EH (cell line): ENCODE measurements at places on chromosomes 7 and 10.

DNA sequence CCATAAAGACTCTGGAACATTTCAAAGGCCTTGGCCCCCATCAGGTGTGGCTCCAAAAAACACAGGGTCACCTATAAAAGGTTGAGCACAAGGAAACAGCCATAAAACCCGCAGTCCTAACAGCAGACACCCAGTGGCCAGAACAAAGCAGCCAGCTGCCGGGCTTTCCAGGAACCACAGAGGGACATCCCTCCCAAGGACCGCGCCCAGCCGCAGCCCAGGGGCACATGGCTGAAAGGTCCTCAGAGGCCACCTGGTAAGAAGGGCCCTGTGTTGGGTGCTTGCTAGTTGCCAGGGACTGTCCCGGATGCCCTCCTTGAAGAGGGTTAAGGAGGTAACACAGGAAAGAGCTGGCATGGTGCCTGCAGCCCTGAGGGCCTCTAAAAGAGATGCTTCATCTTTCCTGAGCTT is 32.7 kb downstream of the KCNMA1 start:
- no peak for DNase-seq

DNA sequence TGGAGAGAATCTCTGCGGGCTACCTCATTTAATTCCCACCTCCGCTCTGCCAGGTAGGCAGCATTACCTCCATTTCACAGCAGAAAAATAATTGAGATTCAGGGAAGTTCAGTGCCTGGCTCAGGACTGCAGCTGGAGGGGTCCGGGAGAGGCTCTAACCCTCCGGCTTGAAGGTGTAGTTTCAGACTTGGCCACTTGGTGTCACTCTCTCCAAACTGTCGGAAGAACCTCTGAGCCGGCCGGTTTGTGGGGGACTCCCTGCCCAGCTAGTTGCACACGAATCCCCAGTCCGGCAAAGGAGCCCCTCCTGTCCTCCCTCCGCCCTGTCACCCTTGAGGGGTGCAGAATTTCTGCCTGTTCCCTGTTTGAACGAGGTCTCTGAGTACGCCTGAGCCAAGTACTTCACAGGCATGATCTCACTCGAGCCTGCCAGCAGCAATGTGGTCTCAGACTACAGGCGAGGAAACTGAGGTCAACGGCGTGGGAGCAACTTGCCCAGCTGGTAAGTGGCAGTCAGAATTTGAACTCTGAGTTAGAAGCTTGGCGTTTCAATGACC is 144.7 kb upstream of the ZNF716 start:
- no peak for DNase-seq

- DNase-seq: no peak
Observed at GRCh38 chr10:6017781-6018354, 40.5 kb upstream of the IL15RA start.

GRCh38 chr7:46930366-46930765 is 651.5 kb downstream of the TNS3 start:
- peak; percentile 96 for DNase-seq

- DNase-seq: no peak
Observed at GRCh38 chr7:154096-154799, 38.1 kb upstream of the FAM20C start.

DNA sequence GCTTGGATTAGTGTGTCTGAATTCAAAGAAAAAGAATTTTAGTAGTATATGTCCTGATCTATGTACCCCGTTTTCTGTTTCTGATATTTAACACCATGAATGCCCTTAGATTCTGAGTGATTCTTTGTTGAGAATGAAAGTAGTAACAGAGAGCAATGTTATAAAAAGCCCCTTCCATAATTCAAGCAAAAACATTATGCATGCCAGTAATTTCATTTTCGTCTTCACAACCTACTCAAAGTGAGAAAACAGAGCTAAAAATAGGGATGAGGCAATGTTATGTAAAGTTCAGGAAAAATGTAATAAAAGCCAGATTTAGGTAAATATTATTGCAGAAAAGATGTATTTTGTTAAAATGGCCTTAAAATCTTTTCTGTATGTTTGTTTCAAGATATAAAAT is 28.1 kb downstream of the PTPRZ1 start:
- DNase-seq: no peak

DNA sequence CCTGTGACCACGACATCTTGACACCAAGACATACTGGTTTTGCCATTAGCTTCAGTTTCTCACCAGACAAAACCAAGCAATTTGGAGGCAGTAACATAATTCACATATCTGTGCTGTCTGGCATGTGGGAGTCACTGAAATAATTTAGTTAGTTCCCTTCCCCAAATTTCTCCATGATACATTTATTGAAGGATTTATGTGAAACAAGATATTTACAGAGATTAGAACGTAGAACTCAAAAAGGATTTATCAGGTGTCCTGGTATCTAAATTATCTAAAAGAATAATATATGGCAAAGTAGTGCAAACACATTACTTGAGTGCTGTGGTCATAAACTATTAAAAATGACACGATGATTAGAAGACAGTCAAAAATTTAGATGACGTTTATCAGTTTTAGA is 98.7 kb downstream of the ETV1 start:
- DNase-seq: no peak

DNA sequence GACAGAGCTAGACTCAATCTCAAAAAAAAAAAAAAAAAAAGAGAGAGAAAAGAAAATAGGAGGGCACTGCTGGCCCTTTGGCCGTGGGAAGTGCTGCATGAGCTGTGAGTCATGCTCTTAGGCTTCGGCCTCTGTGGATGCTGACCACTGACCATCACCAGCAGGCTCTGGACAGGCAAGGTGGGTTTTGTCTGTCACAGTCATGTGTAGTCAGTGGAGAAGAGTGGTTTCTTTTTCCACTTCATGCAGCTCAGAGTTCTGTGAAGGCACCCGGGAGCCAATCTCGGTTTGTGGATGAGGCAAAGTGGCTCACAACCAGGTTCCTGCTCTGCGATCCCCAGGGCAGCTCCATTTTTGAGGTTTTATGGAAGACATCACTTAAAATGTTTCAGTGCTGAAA is 58.1 kb downstream of the PRTFDC1 start:
- DNase-seq: peak; percentile 89

DNA sequence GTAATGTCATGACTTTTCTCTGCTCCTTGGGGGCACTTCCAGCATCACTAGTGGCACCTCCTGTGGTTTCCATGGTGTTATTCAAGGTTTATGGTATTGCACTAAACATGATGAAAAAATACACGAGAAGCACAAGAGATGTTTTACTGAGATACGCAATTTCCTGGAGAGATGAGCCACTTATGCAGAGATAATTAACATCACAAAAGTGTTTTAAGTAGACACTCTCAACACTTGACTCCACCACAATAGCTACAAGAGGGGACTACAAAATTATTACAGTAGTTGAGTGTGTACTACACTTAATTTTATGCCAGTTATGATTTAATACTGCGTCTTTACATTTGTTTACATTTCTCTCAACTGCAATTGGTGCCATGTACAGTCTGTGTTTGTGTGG is 906.7 kb downstream of the DNAJB9 start:
- DNase-seq: no peak

DNA sequence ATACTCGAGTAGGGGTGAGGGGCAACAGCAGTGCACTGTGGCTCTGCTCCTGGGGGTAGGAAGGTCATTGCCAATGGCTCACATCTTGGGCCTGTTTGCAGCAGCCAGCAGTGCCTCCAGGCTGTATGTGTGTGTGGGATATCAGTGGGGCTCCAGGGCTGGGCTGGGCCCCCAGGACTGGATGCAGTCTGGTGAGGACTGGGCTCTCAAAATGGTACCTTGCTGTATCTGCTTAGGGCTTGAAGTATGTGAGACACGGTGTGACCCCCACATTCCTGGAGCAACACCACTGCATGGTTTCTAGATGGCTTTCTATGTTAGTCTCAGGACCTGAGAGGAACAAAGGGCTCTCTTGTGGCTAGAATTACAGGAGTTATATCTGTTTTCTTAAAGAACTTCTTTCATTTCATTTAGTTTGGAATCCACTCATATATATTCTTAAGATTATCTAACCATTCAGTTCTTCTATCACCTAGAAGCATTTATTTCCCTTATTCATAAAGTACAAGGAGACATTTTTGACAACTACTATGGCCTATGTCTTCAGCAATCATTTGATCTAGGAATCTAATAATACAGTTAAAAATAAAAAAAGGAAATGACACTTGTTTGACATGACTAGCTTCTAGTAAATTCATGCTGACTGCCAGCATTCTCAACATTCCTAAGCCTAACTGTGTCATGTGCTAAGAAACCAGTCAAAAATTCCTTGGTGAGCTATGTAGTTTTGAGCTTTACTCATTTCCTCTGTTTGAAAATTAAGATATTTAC is 443.2 kb upstream of the SEMA3A start:
- DNase-seq: peak; percentile 92

- DNase-seq: no peak
Observed at GRCh38 chr7:28708033-28708951, 249.8 kb downstream of the TRIL start.

DNA sequence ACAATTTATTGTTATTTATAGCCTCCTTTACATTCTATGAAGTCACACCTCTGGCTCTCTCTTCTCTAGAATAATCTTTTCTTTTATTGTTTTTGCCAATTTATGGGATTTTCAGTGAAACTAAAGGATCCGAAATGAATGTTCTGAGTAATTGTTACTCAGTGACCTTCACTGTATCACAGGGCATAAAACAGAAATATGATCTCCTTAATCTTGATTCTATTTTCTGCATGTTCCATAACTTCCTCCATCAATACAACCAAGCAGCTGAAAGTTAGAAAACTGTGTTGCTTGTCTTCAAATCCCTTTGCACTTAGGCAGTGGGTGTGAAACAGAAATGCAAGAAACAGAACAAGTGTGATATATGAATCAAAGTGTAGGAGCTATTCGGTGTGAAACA is 57.4 kb upstream of the FERD3L start:
- DNase-seq: no peak

DNA sequence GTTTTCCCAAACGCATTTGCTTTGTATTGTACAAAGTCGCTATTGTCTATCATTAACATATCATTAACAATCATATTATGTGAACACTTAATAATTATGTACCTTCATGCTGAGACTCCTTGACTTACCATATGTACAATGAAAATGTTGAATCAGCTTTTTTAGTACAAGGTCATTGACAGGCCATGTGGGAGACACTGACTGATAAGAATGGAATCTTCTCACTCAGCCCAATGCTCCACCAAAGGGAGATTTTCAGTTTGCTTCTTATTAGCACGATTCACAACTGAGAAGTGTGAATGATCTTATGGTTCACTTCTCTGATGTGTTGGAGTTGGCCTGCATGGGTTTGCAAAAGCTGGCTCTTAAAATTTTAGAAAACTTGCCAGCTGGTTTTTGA is 253.5 kb upstream of the TEX47 start:
- no peak for DNase-seq

GRCh38 chr10:78964952-78965633 is 103.7 kb upstream of the ZMIZ1 start:
- DNase-seq: peak; percentile 37

DNA sequence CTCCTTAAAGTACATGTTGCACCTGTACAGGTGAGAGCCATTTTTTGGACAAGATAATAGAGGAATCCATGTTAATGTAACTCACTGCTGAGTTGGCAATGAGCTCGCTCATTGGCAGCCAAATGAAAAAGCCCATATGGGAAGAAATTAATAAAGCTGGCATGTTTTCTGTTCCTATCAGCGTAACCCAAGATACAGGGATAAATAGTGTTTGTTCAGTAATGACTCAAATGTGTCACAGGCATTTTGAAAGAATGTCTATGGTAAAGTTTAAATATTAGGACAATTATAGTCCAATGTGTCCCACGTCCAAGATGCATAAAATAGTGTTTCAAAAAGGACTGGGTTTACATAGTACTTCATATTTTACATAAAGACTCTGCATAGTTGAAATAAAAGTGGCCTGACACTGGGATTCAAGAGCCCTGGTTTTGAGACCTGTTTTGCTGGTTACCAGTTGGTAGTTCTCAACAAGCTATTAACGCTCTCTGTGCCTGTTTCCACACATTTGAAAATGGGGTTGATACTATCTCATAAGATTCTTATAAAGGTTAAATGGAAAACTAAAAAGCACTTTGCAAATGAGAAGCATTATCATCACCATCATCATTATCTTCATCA is 49.1 kb downstream of the MTURN start:
- no peak for DNase-seq

GRCh38 chr7:4065190-4065589 is 616.9 kb upstream of the FOXK1 start:
- no peak for DNase-seq

DNA sequence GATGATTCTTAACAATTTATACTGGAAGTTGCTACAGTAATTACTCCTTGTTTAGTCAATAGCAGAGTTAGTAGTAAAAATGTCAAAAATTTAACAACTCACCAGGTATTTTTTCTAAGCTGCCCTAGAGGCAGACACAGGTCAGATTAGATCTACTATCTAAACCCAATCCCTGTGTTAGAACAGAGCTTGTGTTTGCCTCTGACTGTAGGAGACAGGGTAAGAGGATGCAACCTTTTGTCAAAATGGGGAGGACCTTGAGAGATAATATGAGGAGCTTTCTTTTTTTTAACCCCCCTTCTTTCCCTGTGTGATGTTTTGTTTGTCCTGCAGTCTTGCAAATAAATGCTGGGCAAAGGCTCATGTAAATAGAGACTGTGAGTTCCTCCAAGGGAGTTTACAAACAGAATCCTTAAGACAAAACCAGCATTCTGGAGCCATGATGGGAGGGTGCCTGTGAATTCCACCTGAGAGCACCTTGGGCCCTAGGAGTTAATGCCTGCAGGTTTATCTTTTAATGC is 353.1 kb downstream of the GATA3 start:
- no peak for DNase-seq

- DNase-seq: no peak
Observed at GRCh38 chr7:96080027-96080426, 241.9 kb downstream of the SLC25A13 start.

GRCh38 chr7:55423277-55423711 is 58.2 kb downstream of the LANCL2 start:
- DNase-seq: peak; percentile 78

DNA sequence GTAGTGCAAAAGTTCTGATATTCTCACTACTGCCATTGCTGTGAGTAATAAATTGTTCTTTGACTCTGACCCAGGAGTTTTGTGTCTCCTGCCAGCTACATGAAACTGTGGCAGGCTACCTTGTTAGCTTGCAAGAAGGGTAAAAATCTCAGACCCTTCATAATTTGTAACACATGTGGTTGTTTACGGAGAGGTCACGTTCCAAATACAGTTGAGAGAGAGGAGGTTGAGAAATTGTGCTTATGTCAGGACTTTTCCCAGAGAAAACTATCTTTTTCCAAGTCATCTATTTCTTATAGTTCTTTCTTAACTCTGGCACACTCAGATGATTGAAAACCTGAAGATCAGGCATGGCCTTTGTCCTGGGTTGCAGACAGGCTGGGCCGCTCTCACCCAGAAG is 114.4 kb upstream of the SVIL start:
- DNase-seq: peak; percentile 20

- DNase-seq: no peak
Observed at GRCh38 chr7:35727571-35727970, 32.6 kb upstream of the HERPUD2 start.

DNA sequence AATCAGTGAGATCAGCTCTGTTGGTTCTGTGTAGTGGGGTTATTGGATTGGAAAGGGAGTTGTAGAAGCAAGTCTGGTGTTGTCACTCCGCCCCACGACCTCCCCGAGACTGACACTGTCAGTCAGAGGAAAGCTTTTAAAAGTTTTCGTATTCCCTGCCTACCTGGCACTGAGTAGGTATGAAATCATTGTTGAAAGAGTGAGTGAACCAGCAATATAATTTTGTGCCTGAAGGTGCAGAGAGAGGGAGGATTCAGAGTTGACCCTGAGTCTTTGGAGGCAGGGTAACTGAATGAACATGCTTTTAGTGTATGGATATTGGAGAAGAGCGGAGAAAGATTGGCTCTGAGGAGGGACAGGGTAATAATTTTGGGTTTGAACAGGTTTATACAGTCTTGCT is 27.3 kb downstream of the CCNY start:
- no peak for DNase-seq
